Naive thymus-derived CD8-positive, alpha-beta T cell (primary cell): ENCODE measurements at places on chromosomes 1 and 21.

DNA sequence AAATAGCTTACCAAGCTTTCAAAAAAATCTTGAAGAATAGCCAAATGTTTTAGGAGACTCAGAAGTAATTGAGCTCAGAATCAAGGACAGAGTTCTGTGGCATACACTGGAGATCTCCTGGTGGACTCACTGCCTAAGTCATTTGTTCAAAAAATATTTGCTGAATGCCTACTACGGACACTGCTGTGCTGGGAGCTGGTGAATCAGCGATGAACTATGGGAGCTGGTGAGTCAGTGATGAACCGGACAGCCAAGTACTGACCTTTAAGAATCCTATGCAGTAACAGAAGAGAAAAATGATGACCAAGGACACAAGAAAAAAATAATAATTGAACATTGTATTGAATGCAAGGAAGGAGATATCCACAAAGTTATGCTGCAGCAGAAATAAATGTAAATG is 717.9 kb upstream of the CXADR start:
- no peak for DNase-seq

DNA sequence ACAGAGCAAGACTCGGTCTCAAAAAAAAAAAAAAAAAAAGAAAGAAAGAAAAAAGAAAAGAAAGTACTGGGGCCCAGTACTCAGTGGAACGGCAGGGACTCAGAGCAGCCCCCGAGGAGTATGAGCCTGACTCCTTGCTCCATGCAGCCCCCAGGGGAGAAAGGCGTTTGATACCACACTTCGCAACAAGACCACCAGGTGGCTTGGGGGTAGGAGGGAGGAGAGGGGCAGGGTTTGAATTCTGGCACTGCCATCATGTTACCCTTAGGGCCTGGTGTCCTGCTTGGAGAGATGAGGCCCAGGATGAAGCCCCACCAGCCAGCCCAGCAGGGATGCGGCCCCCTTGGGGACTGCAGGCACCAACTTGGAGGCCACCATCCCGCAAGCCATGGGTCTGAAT is 321.3 kb upstream of the VAMP3 start:
- no peak for DNase-seq

- DNase-seq, result no peak
These were observed 36.3 kb upstream of the RWDD3 start for GRCh38 chr1:95197616-95198252.

DNA sequence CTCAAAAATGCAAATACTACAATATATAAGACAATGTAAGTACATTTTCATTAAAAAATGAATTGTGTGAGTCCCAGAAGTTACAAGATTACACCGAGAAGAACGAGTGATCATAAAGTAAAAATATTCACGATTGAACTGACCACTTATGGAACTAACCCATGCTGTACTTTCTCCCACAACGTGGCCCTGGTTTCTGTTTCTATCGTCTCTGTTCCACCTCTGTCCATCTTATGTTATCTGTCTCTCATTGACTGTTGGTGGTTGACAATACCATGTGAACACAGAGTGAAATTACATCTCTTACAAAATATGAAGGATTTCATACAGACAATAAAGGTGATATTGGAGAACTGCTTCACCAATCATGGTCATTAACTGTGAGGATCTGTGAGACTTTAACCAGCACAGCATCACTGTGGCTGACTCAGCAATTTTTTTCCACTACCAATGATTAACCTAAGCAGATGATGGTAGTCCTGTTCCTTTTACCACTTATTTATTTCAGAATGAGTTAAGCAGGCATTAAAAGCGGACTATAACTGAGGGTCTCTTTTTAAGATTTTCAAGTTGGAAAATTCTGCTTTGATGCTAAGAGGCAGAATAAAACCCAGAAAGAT is 165.1 kb downstream of the TGFB2 start:
- DNase-seq, result no peak

GRCh38 chr1:216523449-216524190 is 100.4 kb upstream of the USH2A start:
- DNase-seq, result no peak

- no peak for DNase-seq
These were observed 53.4 kb downstream of the TOMM20 start for GRCh38 chr1:235075048-235075776.

DNA sequence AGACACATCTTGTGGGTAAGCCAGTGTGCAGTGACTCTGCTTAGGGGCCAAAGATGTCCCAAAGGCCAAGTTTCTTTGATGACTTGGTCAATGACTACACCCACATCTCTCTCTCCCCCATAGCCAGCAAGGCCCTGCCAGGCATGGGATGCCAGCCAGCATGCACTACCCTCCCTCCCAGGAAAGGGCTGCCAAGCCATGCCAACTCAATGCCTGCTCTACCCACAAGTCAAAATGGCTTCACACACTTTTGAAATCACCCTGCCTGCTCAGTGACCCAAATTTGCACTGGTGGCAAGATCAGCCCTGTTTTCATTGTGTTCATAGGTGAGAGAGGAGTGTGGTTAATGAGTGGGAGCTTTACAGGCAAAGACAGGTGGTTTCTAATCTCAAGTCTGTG is 112.5 kb downstream of the MATN1 start:
- DNase-seq, result no peak

GRCh38 chr21:39453571-39454179 is 1.9 kb downstream of the SH3BGR start:
- no peak for DNase-seq

DNA sequence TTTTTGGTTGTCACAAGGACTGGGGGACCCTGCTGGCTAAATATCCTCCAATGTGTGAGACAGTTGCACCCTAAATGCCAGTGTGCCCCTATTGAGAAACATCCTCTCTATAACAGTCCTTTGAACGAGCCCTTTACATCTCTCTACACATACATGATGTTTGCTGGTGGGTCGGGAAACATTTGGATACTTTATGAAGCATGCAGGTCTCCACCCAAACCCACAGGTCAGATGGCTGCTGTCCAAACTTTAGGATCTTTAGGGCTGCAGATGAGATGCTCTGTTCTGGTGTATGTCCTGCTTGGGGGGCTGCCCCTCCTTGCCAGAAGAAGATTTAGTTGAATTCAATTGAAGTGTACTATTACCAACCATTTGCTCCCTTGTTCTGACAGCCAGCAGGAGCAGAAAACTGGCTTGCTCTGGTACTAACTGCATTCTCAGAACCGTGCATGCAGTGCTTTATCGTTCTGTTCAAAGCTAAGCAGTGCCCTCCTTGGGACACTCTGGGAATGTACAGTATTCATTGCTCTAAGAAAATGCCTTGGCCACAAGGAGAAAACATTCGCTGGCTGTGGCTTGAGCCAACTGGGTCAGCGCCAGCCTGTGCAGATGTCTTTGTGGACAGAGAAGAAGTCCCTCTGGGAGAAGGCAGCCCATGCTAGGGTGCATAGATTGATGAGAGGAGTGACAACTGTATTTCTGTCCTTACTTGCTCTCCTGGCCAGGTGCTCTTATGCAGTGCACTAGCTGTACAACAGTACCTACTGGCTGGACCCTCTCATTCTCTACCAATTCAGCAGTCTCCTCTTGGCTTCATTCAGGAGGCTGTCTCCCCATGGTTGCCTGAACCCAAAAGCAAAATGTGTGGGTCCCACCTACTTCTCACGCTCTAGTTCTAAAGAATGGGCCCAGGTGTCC is 61.4 kb upstream of the DIRAS3 start:
- DNase-seq, result no peak

DNA sequence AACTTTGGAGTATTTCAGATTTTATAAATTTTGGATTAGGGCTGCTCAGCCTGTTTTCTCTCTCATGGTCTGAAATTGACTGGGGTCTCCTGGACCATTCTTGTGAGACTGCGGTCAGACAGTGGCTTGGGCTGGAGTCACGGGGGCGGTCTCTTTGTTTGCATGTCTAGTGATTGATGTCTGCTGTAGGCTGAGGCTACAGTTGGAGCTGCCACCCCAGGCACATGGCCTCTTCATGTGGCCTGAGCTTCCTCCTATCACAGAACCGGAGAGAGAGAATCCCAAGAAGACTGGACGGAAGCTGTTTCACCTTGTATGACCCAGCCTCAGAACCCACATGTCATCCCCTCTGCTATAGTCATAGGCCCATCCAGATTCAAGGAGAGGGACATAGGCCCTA is 96.1 kb downstream of the NID1 start:
- DNase-seq, result no peak

GRCh38 chr1:91053630-91054029 is 31.8 kb upstream of the ZNF644 start:
- DNase-seq, result no peak

- DNase-seq, result no peak
These were observed 1561.5 kb downstream of the MRPL39 start for GRCh38 chr21:24045775-24046215.

DNA sequence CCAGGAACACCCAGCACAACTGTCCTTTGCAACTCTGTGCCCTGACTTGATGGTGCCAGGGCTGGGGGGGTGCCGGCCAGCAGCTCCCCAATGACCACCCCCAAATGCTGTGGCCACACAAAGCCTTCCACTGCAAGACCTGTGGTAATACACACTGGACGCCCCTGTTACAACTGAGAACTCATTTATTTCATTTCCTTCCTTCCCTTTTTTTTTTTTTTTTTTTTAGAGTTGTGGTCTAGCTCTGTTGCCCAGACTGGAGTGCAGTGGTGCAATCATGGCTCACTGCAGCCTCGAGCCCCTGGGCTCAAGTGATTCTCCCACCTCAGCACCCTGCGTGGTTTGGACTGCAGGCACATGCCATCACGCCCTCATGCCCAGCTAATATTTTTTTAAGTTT is 25.2 kb downstream of the TP73 start:
- no peak for DNase-seq

GRCh38 chr1:19036813-19037605 is 80.5 kb upstream of the IFFO2 start:
- DNase-seq, result no peak

- no peak for DNase-seq
These were observed 1.4 kb downstream of the NCF2 start for GRCh38 chr1:183588827-183589226.

GRCh38 chr1:9293533-9294404 is 1.1 kb downstream of the SPSB1 start:
- peak; percentile 34 for DNase-seq
